ENCODE measurements at places on chromosomes 2 and 18. TPM values are rescaled to one million over a fixed set of nuclear protein-coding genes. Genes with fewer than 3 reads are reported as not detected.

DNA sequence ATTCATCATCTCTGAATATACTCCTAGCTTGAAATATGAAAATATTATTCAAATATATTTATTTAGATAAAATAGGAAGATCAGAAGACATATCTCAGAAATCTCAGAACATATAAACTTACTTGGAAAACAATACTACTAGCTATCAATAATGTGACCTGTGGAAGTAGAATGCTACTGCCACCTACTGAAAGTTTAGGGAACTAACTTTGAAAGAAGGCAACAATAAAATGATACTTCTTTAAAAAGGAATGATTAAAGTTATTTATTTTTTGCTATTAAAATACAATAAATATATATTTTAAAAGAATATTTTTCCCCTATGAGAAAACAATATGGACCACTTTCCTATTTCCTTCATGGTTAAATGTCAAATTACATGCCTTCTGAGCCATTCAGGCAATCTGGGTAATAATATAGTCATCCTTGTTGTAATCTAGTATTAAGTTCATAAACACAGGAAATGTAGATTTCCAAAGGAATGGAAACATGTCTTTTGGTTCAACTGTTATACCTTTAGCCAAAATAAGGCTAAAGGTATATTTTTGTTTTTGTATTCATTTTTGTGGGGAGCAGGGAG lies 26.0 kb downstream of the ACADL start:
- peak; percentile 16 for DNase-seq

Gene DIPK1C
- 0.73 TPM for polyA plus RNA-seq

- peak; percentile 37 for DNase-seq
These were observed 34.3 kb downstream of the FMNL2 start for GRCh38 chr2:152369176-152369860.

- DNase-seq = no peak
These were observed 516.6 kb upstream of the NXPH2 start for GRCh38 chr2:139296672-139297209.

Gene TUBB8B
- 0.47 TPM for polyA plus RNA-seq

DNA sequence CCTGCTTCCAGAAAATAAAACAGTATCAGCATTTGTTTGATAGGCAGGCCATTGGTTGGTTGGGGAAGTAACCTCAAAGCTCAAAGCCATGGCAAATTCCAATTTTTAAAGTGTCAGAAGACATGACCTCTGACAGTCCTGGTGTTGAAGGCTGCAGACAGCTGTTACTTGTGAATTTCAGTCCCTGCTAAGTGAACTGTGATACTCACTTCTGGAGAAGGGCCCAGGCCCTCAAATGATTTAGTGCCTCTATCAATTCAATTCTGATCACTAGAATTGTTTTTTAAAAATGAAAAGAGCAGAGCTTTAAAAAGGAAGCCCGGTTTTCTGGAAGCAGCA lies 23.1 kb downstream of the MRPL44 start:
- DNase-seq = no peak

Gene C2orf15
- polyA plus RNA-seq = 8.9 TPM

Gene PSMG2
- polyA plus RNA-seq = 79.4 TPM

DNA sequence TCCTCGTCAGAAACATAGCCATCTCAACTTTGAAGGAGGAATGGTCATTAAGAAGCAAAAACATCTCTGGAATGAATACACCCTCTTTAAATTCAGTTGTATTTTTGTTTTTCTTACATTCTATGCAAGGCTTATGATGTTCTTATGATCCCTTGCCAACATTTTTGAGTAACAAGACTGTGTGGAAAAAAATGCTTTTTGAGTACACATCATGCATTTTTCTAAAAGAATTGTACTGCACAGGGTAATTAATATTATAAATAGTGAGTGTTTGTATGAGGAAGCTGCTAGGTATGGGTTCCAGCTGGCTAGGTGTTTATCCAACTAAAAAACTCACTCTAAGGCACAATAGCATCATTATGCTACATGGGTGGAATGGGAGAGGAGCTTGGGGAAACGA lies 59.0 kb upstream of the SPATS2L start:
- no peak for DNase-seq

DNA sequence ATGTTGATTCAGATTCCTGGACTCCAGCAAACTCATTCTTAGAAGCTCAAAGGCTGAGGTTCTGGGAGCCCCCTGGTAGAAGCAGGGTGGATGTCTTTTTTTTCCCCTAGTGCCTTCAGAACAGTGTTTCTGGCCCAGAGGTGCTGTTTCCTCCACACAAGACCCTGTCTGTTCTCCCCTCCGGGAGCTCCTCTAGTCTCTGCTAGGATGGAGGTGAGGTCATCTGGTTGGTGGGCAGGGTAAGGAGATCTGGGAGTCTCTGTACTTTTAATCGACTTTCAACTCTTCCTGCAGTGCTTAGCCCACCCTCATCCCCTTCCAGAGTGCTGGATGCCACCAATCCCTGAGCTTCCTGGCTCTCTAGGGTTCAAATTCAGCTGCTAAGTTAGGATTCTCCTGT lies 192.0 kb downstream of the SH3BP4 start:
- DNase-seq = no peak

Gene SNED1
- polyA plus RNA-seq = 4.6 TPM

DNA sequence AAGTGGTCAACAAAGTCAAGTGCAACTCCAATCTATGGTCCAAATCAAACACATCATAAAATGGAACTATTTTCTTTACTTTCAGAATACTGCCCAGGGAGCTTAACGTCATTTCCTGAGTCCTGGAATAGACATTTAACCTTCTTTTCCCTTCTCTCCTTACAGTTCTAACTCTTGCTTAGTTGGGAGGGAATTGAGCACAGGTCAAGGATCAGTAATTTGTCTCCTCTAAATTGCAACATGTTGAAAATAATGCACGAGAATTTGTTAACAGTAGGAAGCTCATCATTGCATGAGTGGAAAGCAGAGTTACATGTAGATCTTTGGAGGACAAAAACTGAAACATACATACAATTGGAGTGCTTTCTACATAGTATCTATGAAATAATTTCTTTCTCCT lies 87.7 kb downstream of the MEP1B start:
- no peak for DNase-seq

DNA sequence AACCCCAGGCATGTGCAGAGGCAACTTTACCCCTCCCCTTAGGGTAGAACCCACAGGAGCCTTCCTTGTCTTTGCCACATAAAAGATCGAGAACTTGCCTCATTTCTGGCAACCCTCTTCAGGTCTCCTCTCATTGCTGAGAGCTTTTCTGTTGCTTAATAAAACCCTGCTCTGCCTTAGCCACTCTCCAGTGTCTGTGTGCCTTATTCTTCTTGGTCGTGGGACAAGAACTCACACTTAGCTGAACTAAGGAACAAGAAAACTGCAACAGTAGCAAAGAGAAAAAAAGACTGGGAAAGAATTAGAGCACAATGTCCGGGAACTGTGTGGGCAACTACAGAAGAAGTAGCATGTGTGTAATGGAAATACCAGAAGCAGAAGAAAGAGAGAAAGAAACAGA lies 56.2 kb upstream of the SMIM21 start:
- DNase-seq = no peak
